Smooth muscle cell of the coronary artery (primary cell): ENCODE measurements at places on chromosomes 13 and 19. TPM values are rescaled to one million over a fixed set of nuclear protein-coding genes. Genes with fewer than 3 reads are reported as not detected.

Gene GJA3
- total RNA-seq: 0.23 and 0.60 TPM in 2 replicates

Gene OSCAR
- total RNA-seq: 0.12 and 1.2 TPM in 2 replicates

Gene ZIC5
- total RNA-seq: not detected in 2 replicates

Gene CEACAM3
- total RNA-seq: not detected in 2 replicates

Gene FSD1
- 4.9 and 6.8 TPM in 2 replicates for total RNA-seq

Gene CEACAM16
- 0.08 TPM in 1 of 2 replicates, not detected in the other for total RNA-seq

Gene EPS8L1
- total RNA-seq: 1.4 TPM in 1 of 2 replicates, not detected in the other

Gene LILRA1
- total RNA-seq: not detected in 2 replicates

Gene DCT
- 0.12 TPM in 1 of 2 replicates, not detected in the other for total RNA-seq

Gene TPGS1
- 13.9 and 23.9 TPM in 2 replicates for total RNA-seq

Gene FXYD7
- total RNA-seq: not detected in 2 replicates

Gene ZNF567
- 3.2 and 5.3 TPM in 2 replicates for total RNA-seq

Gene CYP4F11
- total RNA-seq: not detected in 2 replicates

Gene NMRK2
- not detected in 2 replicates for total RNA-seq

Gene SHANK1
- total RNA-seq: 0.68 and 1.3 TPM in 2 replicates
